ENCODE measurements at places on chromosomes 2 and 18.

DNA sequence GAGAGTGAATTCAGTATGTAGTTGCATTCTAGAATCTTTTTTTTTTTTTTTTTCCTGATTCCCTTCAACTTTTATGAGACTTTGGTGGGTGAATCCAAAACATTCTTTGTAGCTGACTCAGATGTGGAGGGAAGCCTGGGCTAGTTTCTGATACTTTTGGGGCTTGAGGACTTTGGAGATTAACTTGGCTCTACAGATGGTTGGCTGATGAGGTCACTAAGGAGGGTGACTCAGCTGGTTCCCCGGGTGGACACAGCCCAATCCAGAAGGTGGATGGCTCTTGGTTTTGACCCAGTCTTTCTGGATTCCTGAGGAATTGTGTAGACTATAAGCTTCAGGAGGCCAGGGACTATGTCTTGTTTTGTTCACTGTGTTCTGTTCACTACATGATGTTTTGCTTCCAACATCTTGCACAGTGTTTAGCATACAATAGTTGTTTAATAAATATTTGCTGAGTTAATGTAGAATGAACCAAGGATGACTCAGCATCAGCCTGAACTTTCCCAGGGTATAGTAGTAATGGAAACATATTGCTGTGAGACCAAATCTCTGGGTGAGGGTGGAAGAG, 30.5 kb downstream of the LAMA3 start:
- H3K36me3 ChIP-seq = no peaks in the 10 kb centered on the region
- peaks cover 43% of the 10 kb centered on the region for H3K27me3 ChIP-seq
- no peaks in the 10 kb centered on the region for H3K4me1 ChIP-seq

DNA sequence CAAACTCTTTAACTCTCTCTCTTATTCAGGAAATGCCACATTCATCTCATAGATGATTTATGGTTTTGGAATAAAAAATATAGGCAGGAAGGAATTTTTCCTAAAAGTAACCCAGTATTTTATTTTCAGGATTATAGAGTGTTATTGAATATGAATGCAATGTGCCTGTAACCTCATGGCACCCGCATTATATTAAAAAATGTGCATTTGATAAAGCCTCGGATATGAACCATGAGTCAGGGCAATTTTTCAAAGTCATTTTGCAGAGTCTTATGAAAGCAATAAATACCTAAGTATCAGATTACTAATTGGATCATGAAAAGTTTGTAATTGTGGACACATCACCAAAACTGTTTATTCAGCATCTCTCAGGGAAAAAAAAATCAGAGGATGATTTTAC, 573.8 kb downstream of the TSN start:
- no peak for DNase-seq
- H3K4me1 ChIP-seq = no peaks in the 10 kb centered on the region
- no peak overlapping the region for H3K4me3 ChIP-seq
- H3K27me3 ChIP-seq = no peaks in the 10 kb centered on the region

DNA sequence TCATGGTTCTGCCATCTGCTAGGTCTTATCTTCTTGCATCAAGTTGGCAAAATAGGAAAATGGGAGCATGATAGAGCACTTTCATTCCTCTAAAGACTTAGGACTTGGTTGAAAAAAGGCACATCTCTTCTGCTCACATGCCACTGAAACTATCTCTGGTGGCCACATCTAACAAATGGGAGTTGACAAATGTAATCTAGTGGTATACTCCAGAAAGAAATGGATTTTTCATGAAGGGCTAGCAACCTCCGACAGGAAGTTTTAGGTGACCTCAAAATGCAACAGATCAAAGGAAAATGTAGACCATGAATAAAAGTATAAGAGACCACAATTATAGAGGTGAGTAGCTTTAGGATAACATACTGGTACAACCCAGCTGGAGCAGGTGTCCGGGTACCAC, 224.1 kb downstream of the SETBP1 start:
- H3K4me1 ChIP-seq = peaks cover 10% of the 10 kb centered on the region
- no peak overlapping the region for H3K4me3 ChIP-seq
- DNase-seq = no peak
- H3K27me3 ChIP-seq = peaks cover 30% of the 10 kb centered on the region
- no peaks in the 10 kb centered on the region for H3K36me3 ChIP-seq

DNA sequence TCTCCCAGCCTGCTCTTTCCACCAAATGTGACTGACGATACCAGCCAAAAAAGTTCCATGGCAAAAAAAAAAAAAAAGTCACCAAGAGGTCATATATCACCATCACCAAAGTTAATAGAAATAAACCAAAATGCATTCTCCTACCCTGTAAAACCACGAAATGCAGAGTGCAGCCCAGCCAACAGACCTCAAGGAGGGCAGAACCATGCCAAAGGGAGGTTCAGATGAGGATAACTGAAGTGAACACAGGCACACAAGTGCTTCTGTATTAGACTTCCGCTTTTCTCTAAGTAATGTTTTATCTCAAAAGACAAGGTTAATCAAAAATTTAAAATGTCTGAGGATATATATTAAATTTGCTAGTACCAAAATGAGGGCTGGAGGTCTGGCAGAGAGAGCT, 5.5 kb downstream of the SERPINE2 start:
- DNase-seq = no peak
- H3K27me3 ChIP-seq = peaks cover 24% of the 10 kb centered on the region
- no peak overlapping the region for H3K4me3 ChIP-seq
- no peak overlapping the region for H3K27ac ChIP-seq
- peaks cover 3% of the 10 kb centered on the region for H3K36me3 ChIP-seq
- peaks cover 40% of the 10 kb centered on the region for H3K4me1 ChIP-seq

GRCh38 chr2:40428439-40428838, 23.5 kb downstream of the SLC8A1 start:
- no peaks in the 10 kb centered on the region for H3K36me3 ChIP-seq
- no peak overlapping the region for H3K27ac ChIP-seq
- H3K4me1 ChIP-seq = no peaks in the 10 kb centered on the region
- no peak for DNase-seq
- no peak overlapping the region for H3K4me3 ChIP-seq
- no peaks in the 10 kb centered on the region for H3K27me3 ChIP-seq

DNA sequence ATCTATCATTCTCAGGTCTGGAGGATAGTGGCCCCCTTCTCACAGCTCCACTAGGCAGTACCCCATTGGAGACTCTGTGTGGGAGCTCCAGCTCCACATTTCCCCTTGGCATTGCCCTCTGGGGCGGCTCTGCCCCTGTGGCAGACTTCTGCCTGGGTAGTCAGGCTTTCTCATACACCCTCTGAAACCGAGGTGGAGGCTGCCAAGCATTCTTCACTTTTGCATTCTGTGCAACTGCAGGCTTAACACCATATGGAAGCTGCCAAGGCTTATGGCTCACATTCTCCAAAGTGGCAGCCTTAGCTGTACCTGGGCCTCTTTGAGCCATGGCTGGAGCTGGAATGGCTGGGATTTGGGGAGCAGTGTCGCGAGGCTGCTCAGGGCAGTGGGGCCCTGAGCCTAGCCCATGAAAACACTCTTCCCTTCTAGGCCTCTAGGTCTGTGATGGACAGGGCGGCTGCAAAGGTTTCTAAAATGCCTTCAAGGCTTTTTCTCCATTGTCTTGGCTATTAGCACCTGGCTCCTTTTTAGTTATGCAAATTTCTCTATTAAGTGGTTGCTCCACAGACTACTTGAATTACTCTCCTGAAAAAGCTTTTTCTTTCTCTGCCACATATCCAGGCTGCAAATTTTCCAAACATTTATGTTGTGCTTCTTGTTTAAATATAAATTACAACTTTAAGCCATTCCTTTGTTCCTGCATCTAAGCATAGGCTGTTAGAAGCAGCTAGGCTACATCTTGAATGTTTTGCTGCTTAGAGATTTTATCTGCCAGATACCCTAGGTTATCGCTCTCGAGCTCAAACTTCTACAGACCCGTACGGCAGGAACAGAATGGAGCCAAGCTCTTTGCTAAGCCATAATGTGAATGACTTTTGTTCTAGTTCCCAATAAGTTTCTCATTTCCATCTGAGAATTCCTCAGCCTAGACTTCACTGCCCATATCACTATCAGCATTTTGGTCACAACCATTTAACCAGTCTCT, 206.5 kb downstream of the CPS1 start:
- no peaks in the 10 kb centered on the region for H3K27me3 ChIP-seq
- no peaks in the 10 kb centered on the region for H3K36me3 ChIP-seq
- H3K4me1 ChIP-seq = no peaks in the 10 kb centered on the region
- DNase-seq = no peak

- H3K4me1 ChIP-seq = peaks cover 22% of the 10 kb centered on the region
- H3K36me3 ChIP-seq = peaks cover 1% of the 10 kb centered on the region
- no peak overlapping the region for H3K27ac ChIP-seq
- H3K4me3 ChIP-seq = no peak overlapping the region
- DNase-seq = no peak
- no peaks in the 10 kb centered on the region for H3K27me3 ChIP-seq
Observed at GRCh38 chr2:134146620-134147019, 107.3 kb upstream of the MGAT5 start.

- H3K4me3 ChIP-seq = no peak overlapping the region
- no peaks in the 10 kb centered on the region for H3K36me3 ChIP-seq
- no peaks in the 10 kb centered on the region for H3K4me1 ChIP-seq
- DNase-seq = no peak
- H3K27ac ChIP-seq = no peak overlapping the region
- H3K27me3 ChIP-seq = no peaks in the 10 kb centered on the region
Observed at GRCh38 chr2:127893494-127893893, 7.7 kb upstream of the AMMECR1L start.

GRCh38 chr2:105714141-105714540, 30.6 kb upstream of the NCK2 start:
- no peaks in the 10 kb centered on the region for H3K36me3 ChIP-seq
- H3K4me1 ChIP-seq = no peaks in the 10 kb centered on the region
- H3K27me3 ChIP-seq = peaks cover 8% of the 10 kb centered on the region
- H3K27ac ChIP-seq = no peak overlapping the region
- H3K4me3 ChIP-seq = no peak overlapping the region

DNA sequence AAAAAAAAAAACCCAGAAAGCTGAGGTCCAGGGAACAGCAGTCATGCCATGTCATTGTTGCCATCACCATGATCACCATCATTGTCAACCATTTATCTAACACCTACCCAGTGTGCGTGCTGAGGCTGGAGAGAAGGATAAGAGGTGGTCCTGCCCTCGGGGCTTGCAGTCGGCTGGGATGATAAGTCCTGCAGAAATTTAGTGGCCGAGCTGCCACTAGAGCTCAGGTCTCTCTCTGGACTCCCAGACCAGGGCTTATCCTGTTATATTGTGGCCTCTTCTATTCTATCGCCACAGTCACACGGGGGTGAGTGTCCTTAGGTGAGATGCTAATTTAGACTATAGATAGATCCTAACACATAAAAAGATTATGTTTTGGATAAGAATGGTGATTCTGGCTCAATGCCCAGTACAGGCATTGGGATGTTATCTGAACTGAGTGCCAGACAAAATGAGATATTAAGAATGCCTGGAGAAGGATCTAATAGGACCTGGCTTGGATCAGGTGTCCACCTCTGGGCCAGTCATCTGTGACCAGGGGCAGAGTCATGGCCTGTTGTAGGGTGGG, 43.2 kb upstream of the YWHAQ start:
- no peaks in the 10 kb centered on the region for H3K4me1 ChIP-seq
- no peak overlapping the region for H3K4me3 ChIP-seq
- H3K27ac ChIP-seq = no peak overlapping the region
- peaks cover 2% of the 10 kb centered on the region for H3K36me3 ChIP-seq

GRCh38 chr2:154195644-154196195, 324.0 kb downstream of the GALNT13 start:
- no peak overlapping the region for H3K27ac ChIP-seq
- no peaks in the 10 kb centered on the region for H3K4me1 ChIP-seq
- H3K36me3 ChIP-seq = no peaks in the 10 kb centered on the region
- no peaks in the 10 kb centered on the region for H3K27me3 ChIP-seq
- H3K4me3 ChIP-seq = no peak overlapping the region

- H3K27ac ChIP-seq = no peak overlapping the region
- DNase-seq = no peak
- H3K36me3 ChIP-seq = no peaks in the 10 kb centered on the region
- no peak overlapping the region for H3K4me3 ChIP-seq
Observed at GRCh38 chr2:74779265-74779558, 54.7 kb upstream of the HK2 start.

- H3K4me3 ChIP-seq = no peak overlapping the region
- H3K27ac ChIP-seq = no peak overlapping the region
- H3K36me3 ChIP-seq = no peaks in the 10 kb centered on the region
- DNase-seq = no peak
- no peaks in the 10 kb centered on the region for H3K4me1 ChIP-seq
- no peaks in the 10 kb centered on the region for H3K27me3 ChIP-seq
Observed at GRCh38 chr2:57156231-57156924, 890.2 kb upstream of the VRK2 start.

Measured in activated CD4-positive, alpha-beta T cell treated with anti-CD3 and anti-CD28 coated beads, Interleukin-2, amount 10 ng/mL, durations not matched to agents 7 days and 5 days (primary cell).